DMS153 (cell line): ENCODE measurements at places on chromosomes 2 and 18.

DNA sequence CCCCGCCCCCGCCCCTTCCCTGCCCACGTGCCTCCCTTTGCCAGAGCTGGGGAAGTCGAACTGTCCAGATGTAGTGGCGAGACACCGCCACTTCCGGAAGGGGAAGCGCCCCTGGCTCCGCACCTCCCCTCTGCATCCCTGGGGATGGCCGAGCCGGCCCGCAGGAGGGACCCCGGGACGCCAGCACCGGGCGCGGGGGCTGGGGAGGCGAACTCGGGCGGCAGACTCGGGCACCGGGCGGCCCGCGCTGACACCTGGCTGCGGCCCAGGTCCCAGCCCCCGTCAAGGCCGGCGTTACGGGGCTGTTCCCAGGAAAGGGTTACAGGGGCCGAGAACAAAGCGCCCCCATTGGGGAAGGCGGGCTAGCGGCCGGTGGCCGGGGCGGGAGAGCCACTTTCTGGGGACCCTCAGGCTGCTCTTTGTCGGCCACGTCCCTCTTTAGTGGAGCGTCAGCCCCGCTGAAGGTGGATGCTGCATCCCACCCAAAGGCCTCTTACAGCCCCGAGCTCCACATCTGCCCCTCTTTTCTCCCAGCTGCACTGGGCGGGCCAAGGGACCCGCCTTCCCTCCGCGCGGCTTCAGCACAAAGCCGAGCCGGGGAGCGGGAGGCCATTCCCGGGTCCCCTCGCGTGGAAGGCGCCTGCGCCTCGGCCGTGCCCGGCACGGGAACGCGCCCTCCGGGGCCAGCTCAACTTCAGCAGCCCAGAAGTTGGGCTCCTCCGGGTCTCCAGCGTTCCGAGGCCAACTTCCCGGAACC is 1.3 kb downstream of the SDC1 start:
- peak; percentile 19 for DNase-seq

- no peak for DNase-seq
Measured at GRCh38 chr2:118968042-118968441, 26.0 kb downstream of the MARCO start.

GRCh38 chr18:75256376-75256775 is 45.8 kb downstream of the TSHZ1 start:
- no peak for DNase-seq

DNA sequence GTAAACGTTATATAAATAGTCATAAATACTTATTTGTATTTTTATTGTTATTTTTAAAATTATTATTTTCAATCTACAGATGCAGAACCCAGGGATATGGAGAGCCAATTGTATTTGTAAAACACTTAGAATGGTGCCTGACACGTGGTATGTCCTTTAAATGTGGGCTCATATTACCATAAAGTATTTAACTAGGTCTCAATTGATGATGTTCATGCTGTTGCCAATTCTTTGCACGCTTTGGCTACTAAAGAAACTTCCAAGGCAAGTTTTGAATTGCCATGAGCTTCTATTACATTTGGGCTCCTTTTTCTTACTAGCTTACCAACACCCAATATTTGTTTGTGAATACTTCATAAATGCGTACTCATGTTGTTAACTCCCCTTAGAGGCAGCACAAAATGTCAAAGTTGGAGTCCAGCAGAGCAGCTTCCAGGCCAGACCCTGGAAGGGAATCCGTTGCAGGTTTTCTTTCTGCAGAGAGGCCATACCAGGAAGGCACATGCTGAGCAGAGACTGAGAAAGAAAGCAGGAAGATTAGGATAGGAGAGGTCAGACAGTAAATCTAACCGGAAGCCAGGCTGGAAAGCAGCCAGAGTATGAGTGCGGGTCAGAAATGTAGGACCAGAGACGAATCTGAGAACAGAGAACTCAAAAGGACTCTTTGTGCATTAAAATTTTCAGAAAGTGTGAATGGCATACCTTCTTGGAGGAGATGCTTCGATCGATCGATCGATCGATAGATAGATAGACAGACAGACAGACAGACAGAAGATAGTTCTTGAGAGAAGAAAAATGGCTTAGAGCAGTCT is 4.2 kb upstream of the NOSTRIN start:
- DNase-seq: no peak

- DNase-seq: no peak
Measured at GRCh38 chr2:198957181-198957580, 500.6 kb downstream of the SATB2 start.

DNA sequence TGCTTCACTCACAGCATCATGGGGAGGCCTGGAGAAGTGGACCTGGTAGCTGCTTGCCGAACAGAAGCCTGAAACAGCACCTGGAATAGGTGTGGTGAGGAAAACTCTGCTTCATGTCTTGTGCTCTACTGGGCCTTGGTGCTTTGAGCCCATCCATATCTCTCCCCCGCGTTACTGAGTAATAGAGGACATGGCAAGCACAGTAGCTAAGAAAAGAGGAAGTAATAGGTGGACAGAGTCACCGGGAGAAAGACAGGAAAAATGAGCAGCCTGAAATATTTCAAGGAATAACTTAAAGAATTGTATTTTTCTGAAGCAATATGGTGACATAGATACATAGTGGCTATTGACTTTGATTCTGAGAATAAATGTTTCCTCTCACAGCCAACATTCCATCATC is 14.0 kb upstream of the HNMT start:
- DNase-seq: no peak

GRCh38 chr2:233198026-233198425 is 53.4 kb upstream of the ATG16L1 start:
- DNase-seq: no peak

- no peak for DNase-seq
Measured at GRCh38 chr2:163348857-163349380, 386.9 kb downstream of the FIGN start.

GRCh38 chr18:25055076-25055475 is 296.9 kb downstream of the ZNF521 start:
- no peak for DNase-seq

DNA sequence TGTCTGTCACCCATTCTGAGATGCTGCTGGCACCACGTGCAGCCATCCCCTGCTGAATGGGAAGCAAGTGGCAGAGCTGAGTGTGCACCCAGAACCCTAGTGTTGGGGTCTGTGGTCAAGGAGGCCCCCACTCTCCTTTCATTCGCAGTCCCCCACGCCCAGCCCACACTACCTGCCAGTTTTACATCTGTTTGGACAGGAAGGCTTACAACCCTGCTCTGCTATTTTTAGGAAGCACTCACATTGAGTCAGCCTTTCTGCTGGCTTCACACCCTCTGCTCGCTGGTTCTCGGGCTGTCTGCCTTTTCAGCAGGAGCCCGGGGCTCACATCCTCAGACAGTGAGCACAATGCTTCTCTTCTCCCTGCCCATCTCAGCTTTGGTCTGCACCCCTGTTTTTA is 10.7 kb upstream of the ADCY3 start:
- no peak for DNase-seq

DNA sequence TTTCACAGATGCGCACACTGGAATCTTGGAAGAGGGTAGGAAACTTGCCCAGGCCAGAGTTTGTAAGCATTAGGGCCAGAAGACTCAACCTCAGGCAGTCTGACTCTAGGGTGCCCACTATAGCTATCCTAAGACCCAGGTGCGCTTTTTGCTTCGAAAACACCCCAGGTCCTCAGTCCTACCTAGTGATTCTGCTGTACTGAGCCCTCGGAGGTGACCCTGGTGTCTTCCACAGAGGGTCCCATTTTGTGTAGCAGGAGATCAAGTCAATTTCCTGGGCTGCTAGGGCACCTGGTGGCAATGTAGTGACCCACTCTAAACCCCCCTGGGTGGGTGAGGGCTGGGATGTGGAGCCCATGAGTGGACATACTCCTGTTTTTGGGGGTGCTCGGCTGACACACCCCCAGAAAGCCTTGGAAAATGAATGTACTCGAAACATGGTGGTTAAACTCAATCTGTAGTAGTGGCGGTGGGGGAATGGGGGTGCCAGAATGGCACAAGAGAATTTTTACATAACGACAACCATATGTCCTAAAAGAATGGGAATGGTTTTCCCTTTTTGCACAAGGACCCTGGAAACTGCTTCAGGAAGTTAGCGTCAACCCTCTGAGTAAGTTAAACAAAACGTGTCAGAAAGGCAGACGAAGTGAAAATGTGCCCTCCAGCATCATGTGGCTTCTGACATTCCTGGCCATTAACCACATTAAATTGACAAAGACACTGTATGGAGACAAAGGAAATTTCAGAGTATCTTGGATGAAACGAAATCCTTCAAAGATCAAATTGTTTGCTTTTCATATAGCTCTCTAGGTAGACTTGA is 218.0 kb upstream of the COPS8 start:
- no peak for DNase-seq

GRCh38 chr2:220226076-220226475 is 598.6 kb downstream of the SLC4A3 start:
- DNase-seq: no peak

GRCh38 chr2:96952016-96952750 is 34.2 kb downstream of the FAM178B start:
- DNase-seq: no peak

GRCh38 chr18:78518805-78519204 is 460.8 kb upstream of the SALL3 start:
- DNase-seq: no peak

- DNase-seq: no peak
Measured at GRCh38 chr2:227460070-227460485, 11.9 kb upstream of the AGFG1 start.

GRCh38 chr2:239297142-239298004 is 103.4 kb downstream of the HDAC4 start:
- no peak for DNase-seq

DNA sequence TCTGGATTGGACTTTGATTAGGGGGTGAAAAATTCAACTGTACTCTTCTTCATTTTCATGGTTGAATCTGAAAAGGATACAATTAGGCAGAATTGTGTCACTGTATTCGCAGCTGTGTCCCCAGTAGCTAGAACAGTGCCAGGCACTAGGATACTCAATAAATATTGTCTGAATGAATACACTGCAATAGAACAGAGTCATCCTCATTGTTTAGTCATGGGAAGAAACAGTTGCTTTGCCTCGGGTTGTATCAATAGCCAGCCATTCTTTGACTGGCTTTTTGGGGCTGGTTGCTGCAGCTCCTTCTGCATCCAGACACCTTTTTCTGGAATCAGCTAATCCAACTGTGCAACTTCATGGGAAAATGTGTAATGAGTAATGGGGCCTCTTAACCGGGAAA is 18.1 kb upstream of the DYNC1I2 start:
- no peak for DNase-seq

DNA sequence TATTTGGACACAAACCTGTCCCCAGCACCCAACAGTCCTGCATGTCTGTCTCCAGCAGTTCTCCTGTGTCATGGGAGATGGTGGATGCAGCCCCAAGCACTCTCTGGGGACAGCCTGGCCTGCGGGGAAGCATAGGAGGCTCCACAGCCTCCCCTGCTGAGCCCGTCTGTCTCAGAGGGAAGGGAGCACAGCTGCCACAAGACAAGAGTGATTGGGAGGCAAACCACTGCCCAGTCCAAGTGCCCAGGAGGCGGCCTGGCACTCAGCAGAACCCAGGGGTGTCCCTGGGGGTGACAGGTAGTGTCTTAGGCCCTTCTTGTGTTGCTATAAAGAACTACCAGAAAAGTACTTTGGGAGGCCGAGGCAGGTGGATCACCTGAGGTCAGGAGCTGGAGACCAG is 211.2 kb upstream of the MYT1L start:
- no peak for DNase-seq

GRCh38 chr2:119440501-119440870 is 8.8 kb downstream of the TMEM37 start:
- DNase-seq: no peak

GRCh38 chr2:230246206-230246605 is 20.7 kb downstream of the SP140 start:
- no peak for DNase-seq

GRCh38 chr2:85577386-85578242 is at the start of gene VAMP8:
Gene VAMP8, plus strand, starts transcription at chr2:85577586. Its CDS starts 61 bp downstream, at chr2:85577647.
- peak; percentile 44 for DNase-seq

DNA sequence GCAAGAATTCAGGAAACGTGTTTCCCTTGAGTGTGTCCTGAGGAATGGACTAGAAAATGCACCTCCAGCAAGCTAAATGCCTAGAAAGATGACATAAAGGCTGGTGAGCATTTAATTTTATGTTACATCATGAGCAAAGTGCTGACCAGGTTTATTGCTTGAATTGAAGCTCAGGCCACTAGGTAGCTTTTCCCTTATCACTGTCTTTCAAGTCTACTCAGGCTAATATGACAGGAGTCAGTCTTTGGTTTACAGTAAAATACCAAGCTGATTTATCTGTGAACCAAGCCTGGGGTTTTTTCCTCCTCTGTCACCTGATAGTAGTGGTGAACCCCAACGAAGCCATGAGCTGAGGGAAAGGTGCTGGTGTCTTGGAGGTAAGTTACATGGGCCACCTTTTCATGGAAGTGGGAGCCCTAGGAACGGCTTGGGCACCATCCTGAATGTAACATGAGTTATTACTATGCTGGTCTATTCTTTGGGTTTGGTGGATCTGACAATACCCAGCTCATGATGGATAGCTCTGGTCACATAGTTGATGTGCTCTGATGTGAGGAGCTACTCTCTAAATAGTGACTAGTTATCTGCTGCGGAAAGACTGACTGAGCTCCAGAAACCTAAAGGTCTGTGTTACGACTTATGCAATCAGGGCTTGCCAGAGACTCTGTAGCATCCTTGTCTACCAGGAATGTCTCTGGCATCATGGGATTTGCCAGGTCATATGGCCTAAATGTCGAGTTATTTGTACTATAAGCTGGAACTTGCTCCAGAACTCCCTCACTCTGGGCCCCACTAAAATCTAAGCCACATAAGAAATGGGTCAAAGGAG is 39.8 kb downstream of the NUP35 start:
- no peak for DNase-seq

GRCh38 chr2:171294608-171295007 is 133.9 kb upstream of the TLK1 start:
- no peak for DNase-seq

- peak; percentile 18 for DNase-seq
Measured at GRCh38 chr18:70931942-70932814, 643.3 kb downstream of the SOCS6 start.

GRCh38 chr2:143452817-143453451 is 323.7 kb downstream of the ARHGAP15 start:
- DNase-seq: no peak

DNA sequence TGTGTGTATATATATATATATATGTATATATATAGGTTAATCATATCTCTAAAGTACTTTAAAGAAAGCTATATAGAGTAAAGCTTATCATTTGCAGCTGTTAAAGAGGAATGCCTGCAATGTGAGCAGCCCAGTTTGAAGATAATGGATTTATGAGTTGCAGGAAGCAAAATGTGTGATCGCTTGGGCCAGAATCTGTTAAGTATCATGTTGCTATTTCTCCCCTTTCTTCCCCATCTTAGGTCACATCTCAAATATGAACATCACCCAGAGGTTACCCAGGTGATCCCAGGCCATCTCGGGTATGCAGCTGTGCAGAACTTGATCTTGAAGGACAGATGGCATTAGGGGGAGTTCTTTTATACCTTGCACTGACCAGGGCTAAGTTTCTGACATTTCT is 316.5 kb downstream of the MTX2 start:
- DNase-seq: no peak
